Tongue (tissue), 3 donors: ENCODE measurements at places on chromosomes 4 and X. TPM values are rescaled to one million over a fixed set of nuclear protein-coding genes. Genes with fewer than 3 reads are reported as not detected.
A peak's percentile ranks its signal among the peaks of the same experiment; 100 is the strongest.

COL4A5 gene
- total RNA-seq: 65.5 TPM

CXCL3 gene
- 1.4 TPM for total RNA-seq

DNA sequence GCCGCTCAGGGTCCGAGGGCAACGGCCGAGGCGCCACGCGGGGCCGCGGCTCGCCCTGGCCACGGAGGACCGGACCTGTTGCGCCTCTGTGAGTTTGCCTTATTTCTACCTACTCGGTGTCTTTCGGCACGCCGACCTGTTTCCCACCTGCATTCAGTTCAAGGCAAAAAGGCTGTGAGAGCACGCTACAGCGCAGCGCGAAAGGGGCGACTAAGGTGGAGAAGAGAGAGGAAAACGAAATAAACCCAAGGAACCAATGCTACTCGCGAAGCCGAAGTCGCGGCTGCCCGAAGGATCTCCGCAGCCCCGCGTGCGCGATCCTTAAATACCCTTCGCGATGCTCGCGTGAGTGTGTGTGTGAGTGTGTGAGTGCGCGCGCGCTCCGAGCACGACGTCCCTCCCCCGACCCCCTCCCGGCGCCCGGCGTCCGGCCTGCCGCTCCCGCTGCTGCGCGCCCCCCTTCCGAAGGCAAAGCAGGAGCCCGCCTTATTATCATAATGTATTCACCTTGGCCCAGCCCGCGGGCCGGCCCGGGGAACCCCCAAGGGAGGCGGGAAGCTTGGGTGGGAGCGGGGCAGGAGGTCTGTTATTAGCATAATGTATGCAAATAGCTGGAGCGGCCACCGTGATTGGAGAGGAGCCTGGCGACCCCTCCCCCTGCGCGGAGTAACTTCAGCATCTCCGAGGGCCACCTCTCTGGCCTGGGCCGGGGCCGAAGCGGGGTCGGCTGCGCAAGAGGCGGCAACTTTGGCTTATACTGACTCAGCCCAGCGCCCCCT lies at the start of gene COL25A1:
Gene COL25A1 (minus strand): TSS at position 298 of the 779 bp plus-strand sequence.
- DNase-seq: peak; percentile 81

DNA sequence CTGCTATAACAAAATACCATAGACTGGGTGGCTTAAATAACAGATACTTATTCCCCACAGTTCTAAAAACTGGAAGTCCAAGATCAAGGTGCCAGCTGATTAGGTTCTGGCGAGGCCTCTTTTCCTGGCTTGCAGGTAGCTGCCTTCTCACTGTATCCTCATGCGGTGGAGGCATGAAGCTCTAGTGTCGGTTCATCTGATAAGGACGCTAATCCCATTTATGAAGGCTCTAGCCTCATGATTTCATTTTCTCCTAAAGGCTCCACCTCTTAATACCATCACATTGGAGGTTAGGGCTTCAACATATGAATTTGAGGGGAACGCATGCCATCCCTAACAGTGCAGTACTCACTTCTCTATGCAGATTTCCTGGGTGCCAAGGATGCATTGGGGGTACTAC lies 57.9 kb upstream of the STIM2 start:
- DNase-seq: peak; percentile 60

DNA sequence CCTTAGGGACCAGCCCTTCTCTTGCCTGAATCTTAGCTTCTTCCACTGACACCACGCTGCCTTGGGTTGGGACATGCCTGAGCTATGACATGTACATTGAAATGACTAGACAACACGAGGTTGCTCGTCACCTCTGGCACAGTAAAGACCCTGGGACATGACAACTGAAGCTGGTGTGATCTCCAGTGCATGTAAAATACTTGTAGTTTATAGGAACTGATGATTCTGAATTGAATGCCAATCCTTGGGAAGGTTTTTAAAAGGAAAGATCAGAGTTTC lies 100.7 kb upstream of the PGRMC2 start:
- DNase-seq: no peak

- no peak for DNase-seq
Observed at GRCh38 chr4:1547131-1547855, 136.8 kb downstream of the FAM53A start.

- DNase-seq: no peak
Observed at GRCh38 chrX:137234651-137235402, 201.0 kb upstream of the GPR101 start.

- DNase-seq: no peak
Observed at GRCh38 chrX:118370921-118371624, 25.2 kb downstream of the WDR44 start.

DNA sequence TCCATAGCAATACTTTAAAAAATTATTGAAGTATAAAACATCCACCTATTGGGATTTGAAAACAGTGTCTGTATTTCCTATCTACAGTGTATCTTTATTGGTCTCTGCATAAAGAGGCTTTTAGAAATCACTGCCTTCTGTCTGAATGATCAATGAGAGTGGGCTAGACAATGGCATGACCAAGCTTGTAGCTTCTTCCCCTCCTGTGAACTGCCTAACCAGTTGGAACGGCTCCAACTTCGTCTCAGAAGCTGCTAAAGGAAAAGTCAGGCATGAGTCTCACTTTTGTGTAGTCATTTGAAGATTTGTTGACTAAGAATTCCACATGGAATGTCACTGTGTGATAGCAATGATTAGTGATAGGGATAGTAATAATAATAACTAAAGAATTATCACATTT lies 64.2 kb downstream of the INTS12 start:
- DNase-seq: no peak

DNA sequence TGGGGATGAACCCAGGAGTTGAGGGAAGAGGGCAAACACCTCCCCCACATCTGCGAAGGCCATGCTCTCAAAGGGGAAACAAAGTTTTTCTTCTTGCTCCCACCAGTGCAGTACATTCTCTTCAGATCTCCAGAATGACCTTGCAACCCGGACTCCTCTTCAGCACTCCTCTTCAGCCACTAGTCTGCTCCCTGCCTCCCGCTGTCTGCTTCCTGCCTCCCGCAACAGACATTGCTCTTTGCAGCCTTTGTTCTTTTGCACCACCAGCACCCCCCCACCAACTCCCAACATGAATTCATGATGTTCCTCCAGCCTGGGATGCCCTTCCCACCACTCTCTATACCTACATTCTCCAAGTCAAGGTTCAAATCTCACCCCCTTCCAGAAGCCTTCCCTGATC lies 32.1 kb downstream of the UTP14A start:
- no peak for DNase-seq

GRCh38 chr4:7075962-7076695 lies 8.3 kb upstream of the GRPEL1 start:
- no peak for DNase-seq

GRCh38 chr4:26360864-26361263 lies 40.0 kb downstream of the RBPJ start:
- no peak for DNase-seq

GRCh38 chr4:81538716-81539427 lies 67.2 kb upstream of the RASGEF1B start:
- no peak for DNase-seq

DNA sequence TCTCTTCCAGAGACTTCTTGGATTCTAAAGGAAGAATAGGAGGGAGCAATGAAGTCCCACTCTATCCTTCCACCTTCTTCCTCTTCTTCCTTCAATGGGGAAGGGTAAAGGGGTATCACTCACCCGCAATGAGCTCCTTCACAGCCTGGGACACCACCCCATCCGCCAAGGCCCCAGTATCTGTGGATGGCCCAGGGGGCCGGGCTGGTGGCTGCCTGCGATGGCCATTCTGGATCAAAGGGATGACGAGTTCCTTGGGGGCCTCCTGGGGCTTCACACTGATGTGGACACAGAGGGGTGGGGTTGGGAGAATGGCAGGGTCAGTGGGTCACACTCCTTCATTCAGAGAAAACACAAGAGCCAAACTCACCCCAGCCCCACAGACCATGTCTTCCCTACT lies 1.0 kb downstream of the GPKOW start:
- DNase-seq: no peak

GRCh38 chrX:41728125-41728524 lies 4.1 kb downstream of the GPR82 start:
- no peak for DNase-seq

DNA sequence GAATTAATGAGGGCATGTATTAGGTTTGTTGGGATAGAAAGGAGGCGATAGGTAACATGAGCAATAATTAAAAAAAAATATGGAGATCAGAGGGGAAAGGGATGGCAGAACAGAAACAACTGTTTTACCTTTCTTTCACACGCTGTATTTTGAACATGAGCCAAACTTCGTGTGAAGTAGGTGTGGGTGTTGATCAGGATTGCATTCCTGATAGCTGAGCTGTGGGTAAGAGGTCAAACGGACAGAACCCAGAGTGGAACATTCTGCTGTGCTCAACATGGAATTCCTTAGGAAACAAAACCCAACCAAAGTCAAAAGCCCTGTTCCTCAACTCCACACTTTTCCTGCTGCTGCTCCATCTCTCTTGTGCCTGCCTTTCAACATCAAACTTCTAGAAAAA lies 162.5 kb upstream of the CASK start:
- DNase-seq: no peak

GRCh38 chr4:146643812-146644401 lies 5.2 kb downstream of the POU4F2 start:
- peak; percentile 55 for DNase-seq

GRCh38 chrX:37302569-37302968 lies 46.6 kb upstream of the PRRG1 start:
- DNase-seq: no peak

DNA sequence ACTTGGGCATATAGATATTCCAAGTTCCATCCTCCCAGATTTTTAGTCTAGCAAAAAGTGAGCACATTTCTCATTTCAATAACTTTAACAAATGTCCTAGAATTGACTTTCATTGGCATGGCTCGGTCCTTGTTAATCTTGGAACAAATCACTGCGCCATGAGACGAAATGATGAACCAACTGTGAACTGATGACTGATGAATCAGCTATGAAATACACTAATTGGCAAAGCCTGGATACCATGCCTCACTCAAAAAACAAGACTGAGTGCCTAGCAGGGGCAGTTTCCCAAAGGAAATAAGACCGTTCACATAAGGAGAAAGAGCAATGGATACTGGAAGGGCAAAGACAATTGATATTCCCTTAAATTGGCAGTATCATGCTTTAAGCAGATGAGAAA lies 248.6 kb upstream of the VEGFC start:
- peak; percentile 37 for DNase-seq
